Stimulated activated CD8-positive, alpha-beta memory T cell treated with anti-CD3 and anti-CD28 coated beads, Interleukin-15, amount 100 ng/mL, for 24 hours (primary cell): ENCODE measurements at places on chromosomes 4 and X.

GRCh38 chrX:7950865-7951264, 23.7 kb upstream of the PNPLA4 start:
- no peak for DNase-seq

GRCh38 chr4:169986369-169986768, 39.8 kb downstream of the MFAP3L start:
- no peak for DNase-seq

GRCh38 chr4:94920369-94920768, 162.6 kb downstream of the BMPR1B start:
- no peak for DNase-seq

DNA sequence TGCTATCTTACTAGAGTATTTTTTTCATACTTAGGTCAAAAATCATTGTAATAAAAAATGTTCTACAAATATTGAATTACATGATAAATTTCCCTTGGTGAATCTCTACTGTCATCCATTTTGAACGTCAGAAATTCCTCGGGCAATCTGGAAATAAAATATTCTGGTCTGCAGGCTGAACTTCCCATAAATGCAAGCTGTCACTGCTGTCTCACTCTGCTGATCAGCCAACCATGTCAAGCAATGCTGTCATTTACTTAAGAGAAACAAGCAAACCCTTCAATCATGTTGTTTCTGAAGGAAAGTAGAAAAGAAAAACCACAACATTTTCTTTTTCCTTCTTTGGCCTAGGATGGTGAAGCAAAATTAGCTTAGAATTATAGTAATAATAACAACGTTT, 514.2 kb upstream of the GALNT7 start:
- DNase-seq = no peak

GRCh38 chrX:19040373-19040772, 56.5 kb upstream of the PHKA2 start:
- no peak for DNase-seq

- DNase-seq = no peak
Observed at GRCh38 chr4:138138774-138139173, 103.4 kb downstream of the SLC7A11 start.

DNA sequence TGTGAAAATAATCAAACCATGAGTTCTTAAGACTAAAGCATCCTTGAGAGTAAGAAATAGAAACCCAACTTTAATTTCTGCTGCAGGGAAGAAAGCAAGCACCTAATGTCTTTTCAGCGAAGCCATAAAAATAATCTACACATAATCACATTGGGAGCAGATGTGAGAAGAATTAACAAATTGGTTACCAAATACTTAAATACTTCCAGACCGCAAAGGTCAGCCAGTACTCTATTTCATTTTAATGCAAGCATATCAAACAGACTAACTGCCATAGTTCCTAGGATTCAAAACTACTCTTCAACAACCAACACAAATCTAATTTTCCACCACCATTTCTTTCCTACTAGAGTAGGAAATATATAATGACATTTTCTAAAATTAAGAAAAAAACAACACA, 144.8 kb upstream of the SLIT2 start:
- DNase-seq = no peak

DNA sequence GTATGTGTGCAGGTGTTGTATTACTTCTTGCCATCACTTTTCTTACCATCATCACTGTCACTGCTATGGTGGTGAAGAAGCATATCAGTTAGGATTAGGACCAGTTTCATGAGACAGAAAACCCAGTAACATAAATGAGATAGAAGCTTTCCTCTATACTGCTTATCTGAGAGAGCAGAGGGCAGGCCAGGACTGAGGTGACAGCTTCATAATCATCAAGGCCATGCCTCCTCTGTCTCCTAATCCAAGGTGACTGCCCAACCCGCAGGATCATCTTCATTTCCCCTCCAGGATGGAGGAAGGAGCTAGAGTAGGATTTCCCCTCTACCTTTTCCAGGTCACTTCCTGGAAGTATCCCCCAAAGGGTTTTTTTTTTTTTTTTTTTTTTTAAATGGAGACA, 35.4 kb downstream of the TMEM131L start:
- no peak for DNase-seq

GRCh38 chr4:14375816-14376215, 626.5 kb upstream of the CPEB2 start:
- DNase-seq = no peak

- DNase-seq = no peak
Observed at GRCh38 chr4:127975121-127975770, 10.0 kb downstream of the ABHD18 start.

- DNase-seq = no peak
Observed at GRCh38 chr4:41160012-41160789, 54.1 kb downstream of the APBB2 start.

GRCh38 chr4:86452924-86453531, 93.2 kb upstream of the MAPK10 start:
- DNase-seq = no peak

GRCh38 chr4:139875411-139875825, 209.8 kb downstream of the MGST2 start:
- DNase-seq = no peak

DNA sequence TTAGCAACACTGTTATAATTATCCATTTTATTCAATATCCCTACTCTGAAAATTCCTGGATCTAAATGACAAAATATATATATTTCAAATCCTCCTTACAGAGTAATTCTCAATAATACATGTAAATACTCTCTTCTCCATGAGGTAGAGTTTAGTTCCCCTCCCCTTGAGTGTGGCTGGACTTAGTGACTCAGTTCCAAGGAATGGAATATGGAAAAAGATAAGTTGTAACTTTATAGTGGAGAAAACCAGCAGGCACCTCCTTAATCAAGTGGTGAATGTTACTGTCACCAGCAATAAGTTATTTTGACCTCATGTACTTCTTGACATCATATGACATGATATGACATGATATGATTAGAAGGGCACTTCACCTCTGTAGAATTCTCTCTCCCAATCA, 302.0 kb downstream of the RAB28 start:
- no peak for DNase-seq

- DNase-seq = no peak
Observed at GRCh38 chr4:139493176-139493575, 39.3 kb downstream of the RAB33B start.

DNA sequence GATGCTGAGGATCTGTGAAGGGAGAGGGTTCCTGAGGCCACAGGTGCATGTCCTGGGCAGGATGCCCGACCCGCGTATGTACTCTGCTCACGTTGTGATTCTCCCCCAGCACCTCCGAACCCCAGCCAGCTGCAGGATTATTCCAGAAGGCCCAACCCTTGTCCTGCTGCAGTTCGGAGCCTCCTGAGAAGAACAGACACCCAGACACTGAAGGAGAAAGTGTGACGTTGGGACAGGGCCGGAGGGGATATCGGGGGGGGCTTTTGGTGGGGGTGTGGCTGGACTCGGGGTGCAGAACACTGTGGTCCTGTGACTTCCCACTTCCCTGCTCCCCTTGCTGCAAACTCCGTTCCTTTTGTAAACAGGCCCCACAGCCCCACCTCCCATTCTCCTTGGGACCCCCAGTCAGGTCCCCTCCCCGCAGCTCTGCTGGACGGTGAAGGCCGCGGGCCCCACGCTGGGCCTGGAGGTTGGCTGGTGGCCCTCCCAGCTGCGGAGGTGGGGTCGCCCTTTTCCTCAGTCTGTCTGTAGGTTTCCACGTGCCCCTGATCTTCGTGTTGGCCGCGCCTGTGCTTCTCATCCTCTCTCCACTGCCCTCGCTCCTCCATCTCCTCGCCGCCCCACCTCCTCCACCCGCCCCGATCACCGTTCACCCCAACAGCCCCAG, 83.0 kb upstream of the ADRA2C start:
- no peak for DNase-seq

- no peak for DNase-seq
Observed at GRCh38 chr4:107935246-107935645, 3.9 kb downstream of the CYP2U1 start.

- DNase-seq = no peak
Observed at GRCh38 chrX:121504153-121504552, 456.7 kb downstream of the GLUD2 start.
